Erythroblast (primary cell): ENCODE measurements at places on chromosomes 2 and 18.

GRCh38 chr2:160942476-160943142 is 217.6 kb upstream of the TANK start:
- DNase-seq: no peak

GRCh38 chr2:119104414-119104813 is 54.1 kb downstream of the C1QL2 start:
- no peak for DNase-seq

- DNase-seq: no peak
These were observed 152.6 kb downstream of the IKZF2 start for GRCh38 chr2:212998626-212999359.

DNA sequence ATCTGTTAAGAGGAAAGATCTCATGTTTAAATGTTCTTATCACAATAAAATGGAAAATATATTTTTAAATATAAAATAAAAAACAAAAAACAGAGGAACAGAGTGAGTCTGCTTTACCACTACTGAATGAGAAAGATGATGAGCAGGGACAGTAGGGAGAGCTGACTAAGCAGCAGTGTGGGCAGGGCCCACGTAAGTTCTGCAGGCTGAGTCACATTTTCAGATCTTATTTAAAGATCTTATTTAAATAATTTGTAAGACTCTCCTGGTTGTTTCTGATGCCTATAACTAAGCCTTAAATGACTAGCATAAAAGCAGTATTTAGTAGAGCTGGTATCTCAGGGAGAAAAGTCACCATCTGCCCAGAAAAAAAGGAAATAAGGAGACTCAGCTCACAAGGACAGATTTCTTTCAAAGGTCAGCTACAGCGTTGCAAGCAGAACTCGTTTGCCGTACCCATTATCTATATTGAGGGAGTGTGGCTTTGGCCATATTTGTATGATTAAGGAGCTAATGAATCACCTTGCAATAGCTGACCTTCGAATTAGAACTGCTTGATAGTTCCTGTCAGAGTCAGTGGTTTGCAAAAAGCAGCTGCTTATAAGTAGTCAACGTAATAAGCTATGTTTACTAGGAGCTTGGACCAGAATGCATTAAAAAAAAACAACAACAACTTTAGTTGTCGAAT is 322.1 kb upstream of the CHAC2 start:
- DNase-seq: no peak
